ENCODE measurements at places on chromosomes 7 and 10.

DNA sequence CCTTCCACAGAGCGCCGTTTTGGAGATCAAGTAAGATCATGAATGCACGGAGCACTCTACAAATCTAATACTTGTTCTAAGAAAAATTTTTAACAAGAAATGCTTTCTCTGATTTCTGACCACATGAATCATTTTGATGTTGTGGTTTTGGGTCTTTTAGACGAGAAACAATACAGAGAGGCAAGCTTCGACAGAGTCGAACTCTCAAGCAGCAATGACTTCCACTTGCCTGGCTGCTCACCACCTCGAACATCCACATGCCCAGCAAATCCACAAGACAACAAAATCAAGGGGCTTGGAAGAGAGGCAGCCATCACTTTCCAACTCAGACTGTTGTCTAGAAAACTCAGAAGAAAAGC lies 69.4 kb upstream of the GSDME start:
- no peak for DNase-seq

DNA sequence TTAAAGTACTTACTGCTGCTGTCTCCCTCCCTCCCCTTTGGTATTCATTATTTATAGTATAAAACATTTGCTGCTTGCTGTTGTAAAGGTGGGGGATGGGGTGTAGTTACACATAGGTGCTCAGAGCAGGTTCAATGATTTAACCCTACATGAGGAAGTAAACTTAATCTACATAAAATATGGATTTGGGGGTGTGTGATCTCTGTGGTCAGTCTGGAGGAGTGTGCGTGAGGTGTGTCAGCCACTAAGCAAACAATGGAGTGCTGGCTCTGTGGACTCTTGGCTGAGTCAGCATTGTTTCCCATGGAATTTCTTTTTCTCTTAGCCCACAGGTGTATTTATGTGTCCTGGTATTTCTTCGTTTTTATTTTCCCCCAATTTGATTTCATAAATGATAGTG lies 133.9 kb downstream of the AUTS2 start:
- no peak for DNase-seq

- no peak for DNase-seq
Measured at GRCh38 chr7:36732806-36733205, 8.5 kb upstream of the AOAH start.

- no peak for DNase-seq
Measured at GRCh38 chr10:129694184-129694583, 227.1 kb downstream of the MGMT start.

GRCh38 chr7:95097291-95097690 lies 189.9 kb downstream of the PPP1R9A start:
- no peak for DNase-seq

GRCh38 chr10:20271490-20271889 lies 455.3 kb downstream of the PLXDC2 start:
- DNase-seq = no peak

GRCh38 chr7:113161050-113161449 lies 42.7 kb upstream of the SMIM30 start:
- DNase-seq = no peak

GRCh38 chr10:44384601-44385025 lies 284 bp downstream of the CXCL12 start:
- DNase-seq = no peak

DNA sequence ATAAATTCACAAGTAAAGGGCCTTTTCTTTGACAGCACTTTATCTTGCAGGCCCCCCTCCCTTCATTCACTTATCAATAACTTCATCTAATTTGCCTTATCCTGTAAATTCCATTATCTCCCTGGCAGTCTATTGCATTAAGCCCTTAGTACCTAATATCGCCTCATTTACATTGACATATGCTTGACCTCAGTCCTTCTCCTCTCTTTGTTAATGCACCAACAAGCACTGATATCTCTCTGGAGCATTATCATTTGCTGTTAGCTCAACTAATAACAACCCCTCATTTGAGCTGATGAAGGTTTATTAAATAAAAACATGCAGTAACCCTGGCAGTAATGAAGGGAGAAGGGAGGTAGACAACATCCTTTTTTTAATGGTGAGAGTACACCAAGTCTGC lies 46.8 kb downstream of the EXOC4 start:
- no peak for DNase-seq

DNA sequence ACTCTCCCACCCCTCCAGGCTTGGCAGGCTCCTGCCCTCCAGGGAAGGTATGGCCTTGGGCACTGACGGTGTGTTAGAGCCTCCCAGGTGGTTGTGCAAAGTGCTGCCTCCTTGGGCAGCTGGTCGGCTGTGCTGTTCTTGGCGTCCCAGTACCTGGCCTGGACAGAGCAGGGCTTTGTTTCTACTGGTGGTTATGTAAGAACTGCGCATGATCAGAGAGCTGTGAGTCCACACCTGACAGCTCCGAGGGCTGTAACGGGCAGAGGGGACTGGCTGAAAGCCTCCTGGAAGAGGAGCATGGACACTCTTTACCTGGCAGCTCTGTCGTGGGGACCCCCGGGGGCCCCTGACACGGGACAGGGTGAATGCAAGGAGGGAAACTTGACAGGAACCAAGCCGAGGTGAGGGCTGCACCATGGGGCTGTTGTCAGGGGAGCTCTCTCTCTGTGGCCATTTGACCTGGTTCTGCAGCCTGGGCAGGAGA lies 3.1 kb upstream of the SFRP5 start:
- no peak for DNase-seq

GRCh38 chr10:114684084-114684821 lies 26.2 kb upstream of the ABLIM1 start:
- DNase-seq = no peak

DNA sequence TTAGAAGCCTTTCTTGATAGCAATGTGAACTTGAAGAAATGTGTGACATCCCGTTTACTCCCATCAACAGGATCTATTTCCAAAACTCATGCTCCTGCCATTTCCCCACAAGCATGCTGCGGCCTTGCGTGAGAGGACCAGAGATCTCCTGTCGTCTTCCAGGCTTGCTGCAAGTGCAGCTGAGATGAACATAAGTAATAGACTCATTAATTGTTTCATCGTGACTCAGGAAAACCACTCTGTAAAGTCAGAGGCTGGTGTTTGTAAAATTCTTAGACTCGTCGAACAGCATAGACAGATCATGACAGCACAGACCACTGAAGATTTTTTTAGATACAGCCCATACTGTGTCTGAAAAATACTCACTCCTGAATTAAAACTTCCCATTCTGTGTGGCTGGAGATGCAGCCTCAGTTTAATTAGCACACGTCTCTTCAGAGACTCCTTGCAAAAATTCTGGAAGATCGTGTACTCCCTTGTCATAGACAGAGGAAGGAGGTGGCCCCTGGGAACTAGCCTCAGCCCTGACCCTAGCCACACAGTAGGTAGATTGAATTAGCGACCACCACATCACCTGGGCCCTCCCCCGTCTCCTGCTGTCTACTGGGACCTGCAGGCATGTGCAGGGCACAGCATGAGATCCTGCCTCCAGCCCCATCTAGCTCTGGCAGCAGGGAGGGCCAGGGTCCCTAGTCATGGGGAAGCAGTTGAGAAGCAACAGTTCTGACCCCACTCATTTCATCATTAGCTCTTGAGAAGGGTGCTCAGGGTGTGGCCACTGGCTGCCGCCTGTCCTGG lies 226.0 kb downstream of the CELF2 start:
- DNase-seq = no peak

GRCh38 chr10:88332503-88333247 lies 250.4 kb downstream of the RNLS start:
- DNase-seq = no peak

- no peak for DNase-seq
Measured at GRCh38 chr10:88097536-88097935, 234.1 kb downstream of the PTEN start.

DNA sequence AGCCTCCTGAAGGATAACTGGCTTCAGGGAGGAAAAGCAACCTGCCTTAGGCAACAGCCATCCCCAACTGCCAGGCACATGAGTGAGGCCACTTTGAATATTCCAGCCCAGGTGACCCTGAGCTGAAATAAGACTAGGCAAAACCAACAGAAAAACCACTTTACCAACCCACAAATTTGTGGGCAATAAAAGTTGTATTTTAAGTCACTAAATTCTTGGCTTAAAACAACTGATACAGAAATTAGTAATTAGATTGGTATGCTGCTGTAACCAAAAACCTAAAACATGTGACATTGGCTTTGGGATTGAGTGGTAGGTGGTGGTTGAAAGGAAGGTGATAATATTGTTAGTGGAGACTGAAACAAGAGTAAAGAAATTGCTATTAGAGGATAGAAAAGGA lies 39.9 kb downstream of the ABCB4 start:
- DNase-seq = no peak

- peak; percentile 7 for DNase-seq
Measured at GRCh38 chr10:69800109-69800508, 1.6 kb upstream of the COL13A1 start.

GRCh38 chr10:11135709-11136108 lies 118.0 kb downstream of the CELF2 start:
- DNase-seq = no peak

- no peak for DNase-seq
Measured at GRCh38 chr7:47301657-47302295, 280.1 kb downstream of the TNS3 start.

- DNase-seq = no peak
Measured at GRCh38 chr7:40723829-40724228, 589.0 kb downstream of the SUGCT start.

- DNase-seq = no peak
Measured at GRCh38 chr10:71209352-71209715, 3.0 kb upstream of the UNC5B start.

DNA sequence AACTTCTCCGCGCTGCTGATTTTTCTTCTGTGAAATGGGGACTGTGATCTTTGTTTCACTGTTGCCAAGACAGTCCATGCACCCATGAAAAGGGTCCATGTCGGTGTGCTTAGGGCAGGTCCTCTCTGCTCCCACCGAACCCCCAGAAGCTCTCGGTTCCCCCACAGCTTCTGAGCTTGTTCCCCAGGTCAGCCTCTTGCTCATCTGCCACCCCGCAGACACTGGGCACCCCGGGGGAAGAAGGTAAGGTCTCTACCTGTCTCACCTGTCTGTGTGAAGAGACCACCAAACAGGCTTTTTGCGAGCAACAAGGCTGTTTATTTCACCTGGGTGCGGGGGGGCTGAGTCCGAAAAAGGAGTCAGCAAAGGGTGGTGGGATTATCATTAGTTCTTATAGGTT lies 66.2 kb upstream of the NANOS1 start:
- DNase-seq = no peak

DNA sequence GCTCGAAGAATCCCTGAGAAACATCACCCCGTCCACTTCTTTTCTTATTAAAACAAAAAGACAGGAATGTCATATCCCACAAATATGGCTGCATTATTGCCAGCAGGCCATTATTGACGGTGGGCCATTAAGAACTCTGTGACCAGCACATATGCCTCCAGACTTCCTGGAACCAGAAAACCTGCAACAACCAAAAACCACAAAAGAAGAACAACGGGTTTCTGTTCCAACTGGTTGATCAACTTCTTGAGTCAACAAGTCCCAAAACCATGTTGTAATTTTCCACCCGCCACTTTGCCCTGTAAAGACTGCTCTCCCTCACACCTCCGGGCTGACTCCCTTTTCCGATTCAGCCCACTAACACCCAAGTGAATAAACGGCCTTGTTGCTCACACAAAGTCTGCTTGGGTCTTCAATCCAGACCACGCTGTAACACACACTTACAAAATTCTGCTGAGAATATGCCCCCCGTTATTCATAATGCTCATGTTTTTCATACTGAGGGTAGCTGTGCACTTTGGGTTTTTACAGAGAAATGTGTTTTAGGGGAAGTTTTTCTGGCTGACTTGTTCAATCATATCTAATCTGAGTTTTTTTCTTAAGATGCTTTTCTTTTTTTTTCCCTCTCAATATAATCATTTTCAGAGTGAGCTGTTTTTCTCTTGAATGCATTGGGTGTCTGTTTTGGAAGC lies 20.7 kb downstream of the ZNF107 start:
- no peak for DNase-seq

DNA sequence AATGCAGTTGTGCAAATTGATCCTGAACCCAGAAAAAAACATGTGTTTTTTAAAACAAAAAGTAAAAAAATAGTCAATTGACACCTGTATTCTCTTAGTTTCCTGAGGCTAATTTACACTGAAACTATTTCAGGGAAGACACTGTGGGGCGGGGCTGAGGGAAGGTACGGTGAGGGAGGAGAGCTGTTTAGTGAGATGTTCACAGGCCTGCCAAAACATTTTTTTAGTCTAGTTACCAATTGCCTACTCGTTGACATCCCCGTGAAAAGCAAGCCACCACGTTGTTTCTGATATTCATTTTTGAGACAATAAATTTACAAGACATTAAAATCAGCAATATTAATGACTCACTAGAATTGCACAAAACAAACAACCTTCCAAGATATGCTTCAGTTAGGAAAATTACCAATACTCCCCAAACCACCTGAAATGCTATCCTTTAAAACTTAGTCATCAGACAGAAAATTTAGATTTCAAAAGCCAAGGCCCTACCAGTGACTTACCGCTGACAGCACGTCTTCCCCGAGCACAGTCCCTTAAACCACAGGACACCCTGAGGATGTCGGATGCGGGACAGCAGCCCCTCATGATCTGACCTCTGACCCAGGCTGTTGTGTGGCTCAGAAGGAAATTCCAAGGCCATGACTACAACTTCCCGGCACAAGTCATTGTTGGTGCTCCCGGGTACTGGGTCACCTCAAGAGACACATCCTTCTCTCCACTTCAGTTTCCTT lies 279.2 kb downstream of the PRPF18 start:
- no peak for DNase-seq

DNA sequence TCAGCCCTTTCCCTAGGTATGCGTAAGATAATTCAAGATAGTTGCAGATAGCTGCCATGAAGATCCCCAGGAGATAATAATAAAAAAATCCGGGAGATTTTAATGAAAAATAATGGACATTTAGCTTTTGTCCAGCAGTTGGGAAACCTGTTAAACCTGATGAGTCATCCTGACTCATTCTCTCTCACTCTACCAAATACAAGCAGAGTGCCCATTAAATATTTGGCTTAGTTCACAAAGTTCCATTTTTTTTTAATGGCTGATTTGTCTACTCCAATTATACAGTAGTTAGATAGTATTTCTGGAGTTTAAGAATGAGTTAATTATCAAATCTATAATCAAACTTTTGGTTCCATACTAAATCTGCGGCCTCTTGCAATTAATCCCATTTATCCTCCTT lies 2.1 kb upstream of the SHTN1 start:
- no peak for DNase-seq

DNA sequence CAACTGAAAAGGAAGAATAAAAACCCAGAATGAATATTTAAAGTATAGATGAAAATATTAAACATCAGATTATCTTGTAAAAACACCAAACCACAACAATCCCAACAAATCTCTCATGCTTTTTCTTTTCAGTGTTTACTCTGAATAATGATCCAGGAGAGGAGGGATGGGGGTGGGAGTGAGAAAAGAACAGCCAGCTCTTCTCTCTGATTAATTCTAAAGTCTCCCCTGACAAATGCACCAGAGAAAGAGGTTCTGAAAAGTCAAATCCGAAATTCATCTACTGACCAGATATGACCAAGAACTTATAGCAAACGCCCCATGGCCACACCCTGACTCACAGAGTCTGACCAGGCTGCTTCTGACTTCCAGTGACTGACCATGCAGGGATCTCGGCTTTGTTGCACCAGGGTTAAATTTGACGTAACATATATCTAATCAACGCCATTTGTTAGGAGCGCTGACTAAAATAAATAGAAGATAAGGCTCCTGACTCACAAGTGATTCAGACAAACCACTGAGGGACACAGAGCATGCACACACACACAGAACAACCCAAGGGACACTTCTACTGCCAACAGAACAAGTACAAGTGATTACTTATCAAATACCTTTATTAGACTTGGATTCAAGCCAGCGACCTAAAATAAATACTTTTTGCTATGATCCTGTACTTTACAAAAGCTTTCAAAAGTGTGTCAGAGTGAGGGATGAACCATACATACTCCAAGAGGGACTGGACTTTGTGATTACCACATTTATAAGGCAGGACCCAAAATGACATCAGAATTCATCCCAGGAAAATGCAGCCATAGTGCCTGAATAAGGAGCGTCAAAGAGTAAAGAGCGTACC lies 9.3 kb upstream of the SPOCK2 start:
- no peak for DNase-seq

Measured in NCI-H2227 treated with DMSO at 0.1 percent for 48 hours (cell line).